ENCODE measurements at places on chromosomes 7 and 10.

DNA sequence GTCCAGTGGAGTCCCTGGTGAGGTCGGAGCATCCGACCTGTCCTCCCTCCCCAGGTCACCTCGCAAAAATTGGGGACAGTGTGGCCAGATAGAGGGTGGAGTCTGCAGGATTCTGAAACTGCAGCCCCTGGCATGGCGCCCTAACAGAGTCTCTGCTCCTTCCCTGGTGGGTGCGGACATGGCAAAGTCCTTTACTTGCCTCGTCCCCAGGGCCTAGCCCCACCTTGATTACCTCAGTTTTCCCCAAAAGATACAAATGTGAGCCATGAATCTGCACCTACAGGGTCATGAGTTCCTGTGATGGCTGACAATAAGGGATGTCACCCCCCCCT, 47.7 kb downstream of the NPVF start:
- no peak for DNase-seq

GRCh38 chr10:63421591-63421990, 44.2 kb downstream of the JMJD1C start:
- no peak for DNase-seq

DNA sequence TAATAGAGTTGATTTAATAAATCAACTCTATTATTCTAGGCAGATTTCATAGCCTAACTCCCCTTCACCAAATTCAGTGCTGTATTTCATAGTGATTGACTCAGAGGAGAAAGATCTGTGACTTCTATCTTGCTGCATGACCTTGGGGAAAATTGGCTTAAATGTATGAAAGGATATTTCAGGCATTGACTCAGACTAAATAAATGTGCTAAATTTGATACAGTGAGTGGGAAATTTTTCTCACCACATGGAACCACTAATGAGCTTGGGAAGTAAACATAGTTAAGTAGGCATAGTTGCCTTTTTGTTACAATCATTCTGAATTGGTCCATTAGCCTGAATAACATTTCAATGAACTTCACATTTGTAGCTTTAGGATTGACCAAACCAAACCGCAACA, 89.0 kb upstream of the PRPS1L1 start:
- DNase-seq: no peak

DNA sequence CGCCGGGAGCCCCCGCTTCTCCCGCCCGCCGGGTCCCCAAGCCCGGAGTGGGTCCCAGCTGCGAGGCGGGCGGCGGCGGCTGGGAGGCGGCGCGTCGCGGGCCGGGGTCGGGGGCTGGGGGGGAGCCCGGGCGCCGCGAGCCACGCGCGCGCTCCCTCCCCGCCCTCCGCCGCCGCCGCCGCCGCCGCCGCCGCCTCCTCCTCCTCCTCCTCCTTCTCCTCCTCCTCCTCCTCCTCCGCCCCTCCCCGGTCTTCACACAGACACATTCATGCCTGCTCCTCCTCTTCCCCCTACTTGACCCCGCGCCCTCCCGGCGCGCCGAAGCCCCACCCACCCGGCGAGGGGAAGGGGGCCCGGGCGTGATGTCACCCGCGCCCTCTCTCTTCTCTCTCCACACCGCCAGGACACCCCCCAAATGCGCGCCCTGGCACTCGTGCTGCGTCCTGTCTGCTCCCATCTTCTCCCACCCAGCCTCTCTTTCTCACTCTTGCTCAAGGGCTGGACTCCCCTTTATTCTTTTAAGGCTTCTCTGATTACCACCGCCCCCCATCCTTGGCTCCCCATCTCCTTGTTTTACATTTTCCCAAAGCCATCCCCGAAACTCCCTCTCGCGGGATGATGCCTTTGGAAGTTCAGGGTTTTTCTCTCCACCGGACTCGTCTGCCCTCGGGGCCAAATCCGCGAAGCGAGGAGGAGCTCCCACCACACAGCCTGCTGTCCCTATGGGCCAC, 967 bp upstream of the GLI3 start:
- DNase-seq: no peak

DNA sequence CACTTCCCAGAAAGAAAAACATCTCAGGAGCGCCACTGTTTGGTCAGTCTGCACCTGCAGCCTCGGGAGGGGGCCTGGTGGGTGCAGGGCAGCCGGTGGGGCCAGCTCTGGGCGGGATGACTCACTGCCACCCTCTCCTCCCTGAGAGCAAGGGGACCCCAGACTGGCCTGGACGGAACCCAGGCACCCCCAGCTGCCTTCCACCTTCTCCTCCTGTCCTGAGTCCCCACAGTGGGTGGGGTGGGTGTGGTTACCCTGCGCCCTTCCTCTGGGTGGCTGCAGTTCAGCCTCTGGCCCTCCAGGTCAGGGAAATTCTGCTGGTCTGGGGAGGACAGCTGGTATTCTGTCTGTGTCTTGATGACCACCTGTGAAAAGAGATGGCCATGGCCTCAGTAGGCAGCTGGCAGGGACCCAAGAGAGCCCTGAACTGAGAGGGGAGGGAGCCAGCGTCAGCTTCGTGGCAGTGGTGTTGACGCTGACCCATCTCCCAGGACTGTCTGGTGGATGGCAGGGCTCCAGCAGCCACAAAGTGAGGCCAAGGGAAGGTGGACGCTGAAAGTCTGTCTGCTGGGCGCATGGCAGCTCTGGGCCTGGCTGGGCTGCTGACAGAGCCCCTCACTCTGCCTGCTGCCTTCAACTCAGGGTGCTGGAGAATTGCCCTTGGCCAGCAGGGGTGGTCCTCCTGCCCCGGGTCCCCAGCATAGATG, 8.9 kb downstream of the CALY start:
- no peak for DNase-seq

DNA sequence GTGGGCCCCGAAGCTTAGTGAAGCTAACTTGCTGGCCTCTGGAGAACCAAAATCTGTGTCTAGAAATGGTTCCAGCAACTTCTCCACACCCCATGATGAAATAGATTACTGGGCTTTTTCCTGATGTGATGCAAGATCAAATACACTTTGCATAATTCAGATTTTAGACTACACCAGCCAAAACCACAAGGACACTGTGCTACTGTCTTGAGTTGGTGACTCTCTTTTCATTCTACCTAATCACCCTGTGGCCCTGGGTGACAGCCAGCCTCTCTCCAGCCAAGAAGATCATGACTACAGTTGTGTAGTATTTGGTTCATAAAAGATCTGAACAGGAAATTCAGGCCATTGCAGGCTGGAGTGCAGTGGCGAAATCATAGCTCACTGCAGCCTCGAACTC, 22.2 kb downstream of the AZGP1 start:
- no peak for DNase-seq

GRCh38 chr7:151704299-151704959, 172.5 kb downstream of the PRKAG2 start:
- DNase-seq: no peak

DNA sequence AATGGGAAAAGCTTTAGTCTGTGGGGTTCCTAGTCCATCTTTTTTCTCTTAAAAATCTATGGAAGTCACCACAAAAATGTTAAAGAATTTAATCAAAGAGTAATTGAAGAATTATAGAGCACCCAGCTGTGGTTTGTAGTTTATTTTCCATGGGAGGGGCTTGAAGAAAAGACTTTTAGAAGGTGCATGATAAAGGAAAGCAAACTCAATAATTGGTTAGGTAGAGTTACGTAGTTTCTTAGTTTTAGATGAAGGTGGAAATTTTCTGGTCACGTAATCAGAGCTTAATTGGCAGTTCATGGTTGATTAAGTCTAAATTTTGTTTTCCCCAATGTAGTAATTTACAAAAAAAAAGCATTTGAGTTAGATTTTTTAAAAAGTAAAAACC, 724 bp downstream of the ZNF107 start:
- DNase-seq: no peak

GRCh38 chr10:75611993-75612372, 180.6 kb downstream of the LRMDA start:
- DNase-seq: no peak

GRCh38 chr7:37032258-37032601, 307.9 kb upstream of the AOAH start:
- DNase-seq: no peak

DNA sequence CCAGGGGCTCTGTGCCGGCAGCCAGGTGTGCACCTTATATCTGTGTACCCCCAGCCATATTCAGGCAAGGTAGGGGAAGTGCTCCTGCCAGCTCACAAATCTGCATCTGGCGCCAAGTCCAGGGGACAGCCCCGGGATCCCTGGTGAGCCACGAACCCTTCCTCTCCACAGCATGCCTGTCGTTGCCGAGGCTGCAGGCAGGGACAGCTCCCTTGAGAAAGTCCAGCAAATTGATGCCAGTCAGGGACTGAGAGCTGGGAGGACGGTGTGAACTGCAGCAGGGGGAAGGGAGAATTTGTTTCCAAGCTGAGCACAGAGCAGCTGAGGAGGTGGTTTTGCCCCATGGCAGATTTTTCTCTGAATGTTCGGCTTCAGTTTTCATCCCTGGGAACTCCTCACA, 919 bp downstream of the PLA2G12B start:
- DNase-seq: no peak

DNA sequence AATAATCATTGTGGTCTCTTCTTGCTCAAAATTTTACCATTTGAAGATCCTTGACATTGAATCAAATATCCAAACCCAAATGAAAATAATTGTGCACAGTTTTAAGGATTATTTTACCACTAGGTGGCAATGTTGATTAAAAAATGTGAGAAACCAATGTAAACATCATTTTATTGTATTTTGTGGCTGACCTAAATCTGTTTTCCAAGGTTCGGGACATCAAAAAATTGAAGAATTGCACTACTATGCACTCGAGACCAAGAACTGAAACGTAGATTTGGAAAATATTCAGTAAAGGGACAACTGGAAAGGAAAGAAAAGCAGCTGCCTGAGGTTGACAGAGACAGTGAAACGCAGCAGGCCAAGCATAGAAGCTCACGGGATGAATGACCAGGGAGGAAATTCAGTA, 259.3 kb downstream of the SNX13 start:
- DNase-seq: no peak

- no peak for DNase-seq
Measured at GRCh38 chr7:124662937-124663336, 102.7 kb downstream of the GPR37 start.

DNA sequence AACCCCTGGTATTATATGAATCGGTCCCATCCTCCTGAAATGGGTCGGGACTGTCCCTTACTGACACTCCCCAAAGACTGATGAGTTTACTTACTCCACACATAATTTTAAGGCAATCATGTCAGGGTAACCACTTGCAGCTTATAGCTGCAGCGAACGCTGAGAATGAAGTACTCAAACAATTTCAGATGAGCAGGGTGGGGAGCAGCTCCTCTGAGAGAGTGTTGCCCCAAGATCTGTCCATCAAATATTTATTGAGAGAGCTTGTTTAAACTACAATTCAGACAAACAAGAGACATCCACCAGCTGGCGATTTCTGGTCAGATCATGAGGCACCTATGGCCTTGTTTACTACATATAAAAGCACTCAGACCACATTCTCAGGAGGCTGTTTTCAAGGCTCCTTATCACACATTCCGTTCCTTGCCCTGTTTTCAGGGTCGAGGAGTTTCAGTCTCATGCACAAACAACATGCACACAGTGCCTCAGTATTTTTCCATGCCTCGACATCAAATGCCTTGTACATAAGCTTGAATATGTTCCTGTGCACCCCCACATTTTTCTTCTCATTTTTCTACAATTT, 80.1 kb downstream of the THSD7A start:
- no peak for DNase-seq

GRCh38 chr10:72637398-72637857, 11.5 kb upstream of the MICU1 start:
- no peak for DNase-seq

GRCh38 chr10:60035984-60036383, 129.6 kb upstream of the CCDC6 start:
- no peak for DNase-seq

GRCh38 chr7:147485660-147486210, 1104.8 kb upstream of the C7orf33 start:
- DNase-seq: no peak

DNA sequence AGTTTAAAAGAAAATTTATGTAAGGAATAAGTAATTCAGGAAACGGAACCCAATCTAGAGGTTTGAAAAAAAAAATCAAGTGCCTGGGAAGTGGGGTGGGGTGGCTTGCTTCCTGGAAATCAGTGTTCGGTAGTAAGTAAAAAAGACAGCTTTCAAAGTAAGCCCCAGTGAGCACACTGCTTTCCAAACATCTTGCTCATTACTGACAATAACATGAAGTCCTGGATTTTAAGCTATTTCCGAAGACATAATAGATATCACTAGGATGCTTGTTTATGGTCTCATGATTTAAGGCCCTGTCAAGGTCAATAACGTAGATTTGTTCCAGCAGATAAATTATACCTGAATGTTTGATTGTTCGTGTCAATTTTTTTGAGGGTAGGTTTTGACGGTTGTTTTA, 1.3 kb downstream of the STAMBPL1 start:
- no peak for DNase-seq

DNA sequence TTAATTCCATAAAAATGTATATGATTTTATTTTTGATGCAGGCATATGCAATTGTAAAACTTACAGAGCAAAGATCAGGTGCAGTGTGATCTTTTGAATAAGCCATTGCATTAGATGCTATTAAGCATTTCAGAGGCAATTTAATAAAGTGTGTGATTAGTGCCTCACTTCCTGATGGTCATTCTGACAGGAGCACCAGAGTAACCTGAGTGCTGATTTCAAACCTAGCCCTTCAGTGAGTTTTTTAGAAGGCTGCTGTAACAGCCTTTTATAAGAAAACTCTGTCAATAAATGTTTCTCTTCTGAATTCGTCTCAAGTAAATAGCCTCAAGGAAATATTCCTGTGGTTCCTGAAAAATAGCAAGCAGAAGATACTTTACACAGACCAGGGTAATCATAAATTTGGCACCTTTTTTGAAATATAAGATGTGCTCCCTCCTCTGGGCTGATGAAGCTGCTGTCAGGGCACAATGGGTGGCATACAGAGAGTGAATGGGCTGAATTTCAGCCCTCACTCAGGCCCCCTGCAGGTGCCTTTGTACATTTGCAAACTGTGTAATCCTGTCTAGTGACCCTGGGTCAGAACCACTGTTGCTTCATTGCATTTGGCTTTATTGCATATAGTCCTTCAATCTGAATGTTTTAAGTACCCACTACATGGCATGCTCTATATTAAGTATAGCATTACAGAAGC, 193.7 kb upstream of the CSTF2T start:
- no peak for DNase-seq

DNA sequence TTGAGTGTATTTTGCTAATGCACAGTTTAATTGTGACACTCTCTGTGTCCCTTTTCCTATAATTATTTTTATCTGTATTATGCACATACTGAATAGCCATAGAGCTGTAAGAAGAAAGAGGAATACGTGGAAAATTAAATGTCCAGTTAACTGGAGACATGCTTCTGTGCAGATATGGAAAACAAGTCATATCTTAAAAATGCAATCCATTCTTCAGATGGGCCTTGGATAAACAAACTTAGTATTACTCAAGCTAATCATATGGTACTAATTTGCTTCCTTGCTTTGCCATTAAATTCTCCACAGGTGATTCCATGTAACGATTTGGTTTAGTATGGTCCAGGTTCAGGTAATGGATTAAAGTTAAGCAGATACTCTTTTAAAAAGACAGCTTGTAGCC, 201.2 kb upstream of the CELF2 start:
- DNase-seq: no peak

- DNase-seq: peak; percentile 22
Measured at GRCh38 chr7:43905956-43906330, 453 bp downstream of the URGCP start.

GRCh38 chr7:88760136-88760515, 626 bp downstream of the ZNF804B start:
- no peak for DNase-seq

- DNase-seq: no peak
Measured at GRCh38 chr10:108412323-108412722, 1247.8 kb upstream of the SORCS1 start.

- no peak for DNase-seq
Measured at GRCh38 chr10:73244866-73245477, 2.1 kb downstream of the DNAJC9 start.

- DNase-seq: no peak
Measured at GRCh38 chr7:44334734-44335097, 9.3 kb upstream of the CAMK2B start.

Data from effector memory CD8-positive, alpha-beta T cell (primary cell).